ENCODE measurements at places on chromosomes 7 and 10.

DNA sequence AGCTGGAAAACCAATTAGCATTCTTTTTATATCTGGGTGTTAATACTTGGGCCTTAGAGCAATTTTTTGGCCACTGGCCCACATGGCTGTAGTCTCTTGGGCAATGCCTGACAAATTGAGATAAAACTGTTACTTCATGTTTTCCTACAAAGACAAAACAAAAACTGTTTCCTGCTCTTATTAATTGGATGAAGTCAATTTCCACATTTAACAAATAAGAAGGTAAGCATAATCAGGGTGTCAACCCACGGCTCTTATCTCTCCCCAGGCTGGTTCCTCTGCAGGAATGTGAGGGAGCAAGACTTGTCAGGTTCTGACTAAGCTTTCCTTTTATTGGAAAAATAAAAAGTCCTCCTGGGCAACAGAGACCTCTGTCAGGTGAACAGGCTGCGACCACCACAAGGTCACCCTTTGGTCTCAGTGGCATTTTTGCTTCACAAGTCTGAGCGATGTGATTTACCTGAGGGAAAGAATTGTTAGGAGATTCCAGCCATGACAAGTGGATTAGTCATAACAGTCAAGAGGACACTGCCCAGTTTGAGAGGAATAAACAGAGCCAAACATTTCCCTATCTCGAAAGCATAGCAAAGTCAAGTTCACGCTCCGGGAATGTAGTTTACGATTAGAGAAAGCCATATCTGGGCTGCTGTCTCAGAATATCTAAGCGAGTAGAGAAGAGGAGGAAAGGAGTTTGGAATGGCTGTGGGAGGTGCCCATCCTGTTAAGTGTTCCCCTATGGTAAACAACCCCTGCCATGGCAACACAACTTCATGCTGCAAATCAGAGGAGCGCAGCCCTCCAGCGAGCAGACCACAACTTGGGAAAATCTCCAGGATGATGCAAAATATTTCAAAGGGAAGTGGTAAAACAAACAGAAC is 144.4 kb downstream of the TES start:
- no peak for DNase-seq

DNA sequence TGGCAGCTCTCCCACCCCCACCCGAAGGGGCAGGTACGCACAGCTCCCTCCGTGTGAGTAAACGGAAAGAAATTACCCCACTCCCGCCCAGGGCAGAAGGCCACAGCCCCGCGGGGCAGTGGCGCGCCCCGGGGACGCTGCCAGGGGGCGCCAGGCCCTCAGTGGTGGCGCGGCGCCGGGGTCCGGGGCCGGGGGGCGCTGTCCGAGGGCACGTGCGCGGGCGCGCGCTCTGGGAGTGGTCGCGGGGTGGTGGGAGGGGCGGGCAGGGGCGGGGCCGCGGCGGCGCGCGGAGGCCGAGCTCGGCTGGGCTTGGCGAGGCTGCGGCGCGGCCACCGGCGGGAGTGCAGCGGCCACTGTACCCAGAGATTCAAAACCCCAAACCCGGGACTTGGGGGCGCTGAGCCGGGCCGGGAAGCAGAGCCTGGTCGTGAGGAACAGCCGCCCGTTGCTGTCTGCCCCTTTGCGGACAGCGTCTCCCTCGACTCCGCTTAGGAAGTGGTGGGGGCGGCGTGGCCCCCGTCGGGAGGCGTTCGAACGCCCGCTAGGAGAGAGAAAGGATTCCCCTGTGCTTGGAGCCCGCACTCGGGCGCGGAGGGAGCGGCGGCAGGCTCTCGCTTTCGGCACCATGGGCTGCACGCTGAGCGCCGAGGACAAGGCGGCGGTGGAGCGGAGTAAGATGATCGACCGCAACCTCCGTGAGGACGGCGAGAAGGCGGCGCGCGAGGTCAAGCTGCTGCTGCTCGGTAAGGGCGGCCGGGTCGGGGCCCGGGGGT is at the start of gene GNAI1:
GNAI1 (plus strand) TSS at position 296 of the 773 bp plus-strand sequence; CDS start at position 626, 330 bp downstream.
- peak; percentile 80 for DNase-seq

DNA sequence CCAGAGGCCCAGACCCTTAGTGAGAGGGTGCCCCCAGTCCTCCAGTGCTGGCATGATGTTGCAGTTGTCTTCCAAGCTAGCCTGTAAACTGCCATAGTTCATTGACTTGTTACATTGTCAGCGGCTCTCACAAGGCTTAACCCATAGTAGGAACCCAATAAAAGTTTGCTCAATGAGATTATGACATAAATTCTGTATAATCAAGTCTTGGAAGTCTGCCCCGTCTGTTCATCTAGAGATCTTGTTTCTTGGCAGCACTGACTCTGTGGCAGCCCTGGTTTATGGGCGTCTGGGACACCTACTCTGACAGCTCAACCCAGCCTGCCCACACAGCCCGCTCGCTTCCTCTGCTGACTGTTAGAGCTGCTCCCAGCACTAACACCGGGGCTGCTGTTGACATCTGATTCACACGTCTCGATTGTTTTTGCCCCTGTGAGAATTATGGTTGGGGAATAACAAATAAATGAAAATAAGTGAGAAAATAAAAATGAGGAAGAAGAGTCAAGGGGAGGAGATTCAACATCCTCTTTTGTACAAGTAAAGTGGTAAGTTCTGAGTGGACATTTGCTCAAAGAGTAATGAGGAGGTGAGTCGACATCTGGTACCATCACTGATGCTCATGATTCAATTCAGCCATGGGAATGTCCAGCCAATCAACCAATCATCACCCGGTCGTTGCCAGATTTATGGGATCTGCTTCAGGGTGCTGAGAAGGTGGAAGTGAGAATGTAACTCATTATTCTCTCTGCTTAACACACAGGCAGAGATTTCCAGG is 160.8 kb downstream of the SPAG6 start:
- no peak for DNase-seq

DNA sequence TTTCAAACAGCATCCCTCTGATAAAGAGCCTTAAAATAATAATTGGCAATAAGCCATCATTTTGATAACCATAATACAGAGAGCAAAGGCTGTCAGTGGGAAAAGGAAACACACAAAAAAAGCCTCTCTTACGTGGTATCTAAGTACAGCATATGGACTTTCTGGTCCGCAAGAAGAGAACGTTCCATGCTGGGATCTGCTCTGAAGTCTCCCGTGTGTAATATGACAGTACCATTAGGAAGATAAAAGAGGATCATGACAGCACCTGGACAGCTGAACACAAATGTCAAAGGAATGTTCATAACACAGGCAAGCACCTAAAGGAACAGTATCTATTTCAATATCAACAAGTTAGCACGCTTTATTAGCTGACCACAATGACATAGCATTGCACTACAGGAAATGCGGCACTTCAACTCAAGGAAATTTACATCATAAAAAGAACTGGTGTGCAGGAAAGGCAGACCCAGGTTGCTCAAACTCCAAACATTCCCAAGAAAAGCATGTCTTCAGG is 9.9 kb downstream of the DCLRE1A start:
- DNase-seq, result no peak

DNA sequence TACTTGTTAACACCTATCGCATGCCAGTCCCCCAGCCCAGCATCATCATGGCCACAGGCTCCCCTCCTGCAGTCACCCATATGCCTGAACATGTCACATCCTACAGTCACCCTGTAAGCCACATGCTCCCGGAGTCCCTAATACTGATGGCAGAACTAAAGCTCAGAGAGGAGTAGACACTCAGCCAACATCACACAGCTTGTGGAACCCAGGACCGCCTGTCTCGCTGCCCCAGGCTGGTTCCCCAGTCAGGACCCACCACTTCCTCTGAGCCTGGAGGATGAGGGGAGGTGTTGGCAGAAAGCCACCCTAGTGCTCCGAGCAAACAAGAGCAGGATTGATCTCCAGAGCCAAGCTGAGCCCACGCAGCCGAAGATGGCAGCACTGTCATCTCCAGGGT is 85.0 kb upstream of the MYL10 start:
- DNase-seq, result no peak

- DNase-seq, result no peak
Measured at GRCh38 chr7:12210179-12211053, 678 bp upstream of the TMEM106B start.

- no peak for DNase-seq
Measured at GRCh38 chr7:108890862-108891261, 321.2 kb downstream of the DNAJB9 start.

DNA sequence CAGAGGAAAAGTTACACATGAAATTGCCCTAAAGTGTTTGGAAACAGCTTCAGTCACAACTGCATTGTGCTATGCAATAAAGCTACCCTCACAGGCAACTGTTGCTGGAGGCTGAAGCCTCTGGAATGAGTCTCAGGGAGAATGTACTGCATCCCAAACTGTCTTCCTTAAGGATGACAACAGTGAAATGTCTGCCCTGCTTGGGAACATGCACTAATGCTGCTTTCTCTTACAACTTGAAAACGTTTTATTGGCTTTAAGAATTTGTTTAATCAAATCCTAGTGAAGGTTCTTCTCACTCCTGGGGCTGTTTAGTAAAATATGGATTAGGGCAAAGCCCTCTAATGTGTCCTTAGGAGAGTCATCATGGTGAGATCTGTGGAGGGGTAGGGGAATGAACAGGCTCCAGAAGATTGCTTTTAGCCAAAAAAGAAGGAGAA is 215.4 kb downstream of the TWIST1 start:
- no peak for DNase-seq

DNA sequence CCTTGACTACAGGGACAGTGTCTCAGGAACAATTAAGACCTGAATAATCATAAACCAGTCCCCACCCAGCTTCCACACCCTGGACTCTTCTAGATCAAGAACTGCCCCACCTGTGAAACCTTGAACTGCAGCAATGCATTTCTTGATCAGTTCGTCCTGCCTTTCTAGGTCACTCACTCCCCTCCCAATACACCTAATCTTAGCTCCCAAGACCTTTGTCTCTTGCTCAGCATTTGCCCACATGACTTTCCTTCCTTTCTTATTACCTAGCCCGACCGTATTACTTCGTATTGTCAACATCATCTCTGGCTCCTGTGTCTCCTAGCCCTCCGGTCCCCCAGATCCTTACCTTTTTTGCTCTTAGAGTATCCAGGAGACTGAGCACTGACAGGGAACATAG is 5.5 kb upstream of the NAMPT start:
- DNase-seq, result no peak

DNA sequence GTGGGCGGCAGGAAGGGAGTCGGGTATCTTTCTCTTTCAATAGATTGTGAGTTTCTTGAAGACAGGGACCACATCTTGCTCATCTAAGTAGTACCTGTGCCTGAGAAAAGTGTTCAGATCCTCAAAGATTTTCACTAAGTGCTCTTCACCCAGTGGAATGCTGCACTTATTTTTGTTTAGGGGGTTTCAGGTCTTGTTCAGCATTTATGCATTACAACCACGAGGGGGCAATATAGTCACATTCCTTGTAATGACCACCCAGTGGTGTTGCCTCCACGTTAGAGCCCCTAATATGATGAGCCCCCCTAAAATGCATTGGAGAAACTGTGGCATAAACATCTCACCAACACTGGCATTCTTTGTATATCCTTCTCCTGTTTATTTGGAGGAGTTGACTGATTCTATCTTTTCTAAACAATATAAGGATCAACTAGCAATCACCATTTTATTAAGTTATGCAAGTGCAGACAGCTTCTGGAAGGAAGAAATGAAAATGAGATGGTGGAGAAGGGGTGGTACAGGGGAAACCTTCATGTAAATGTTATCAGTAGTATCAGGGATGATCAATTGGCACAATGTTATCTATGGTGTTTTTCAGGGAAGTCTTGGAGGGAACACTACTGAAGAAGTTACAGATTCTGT is 3.1 kb upstream of the PAPSS2 start:
- no peak for DNase-seq

- no peak for DNase-seq
Measured at GRCh38 chr7:14858410-14858809, 44.1 kb downstream of the DGKB start.

DNA sequence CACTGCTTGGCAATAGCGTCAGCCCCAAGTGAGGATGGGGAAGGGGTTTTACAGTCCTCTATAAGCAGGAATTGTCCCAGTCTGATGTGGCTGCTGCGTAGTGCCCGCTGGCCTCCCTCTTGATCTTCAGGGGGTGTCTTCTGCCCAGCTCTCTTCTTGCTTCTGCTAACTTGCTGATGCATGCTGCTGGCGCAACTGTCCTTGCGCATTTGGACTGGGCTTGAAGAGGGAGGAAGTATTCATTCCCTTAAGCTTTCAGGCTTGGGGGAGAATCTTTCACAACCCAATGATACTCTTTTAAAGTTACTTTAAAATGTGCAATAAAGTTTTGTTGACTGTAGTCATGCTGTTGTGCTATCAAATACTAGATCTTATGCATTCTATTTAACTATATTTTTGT is 10.3 kb downstream of the GALNT11 start:
- DNase-seq, result no peak

GRCh38 chr7:132739271-132739955 is 163.1 kb upstream of the PLXNA4 start:
- no peak for DNase-seq

- DNase-seq, result no peak
Measured at GRCh38 chr10:104081998-104082397, 3.7 kb downstream of the COL17A1 start.

DNA sequence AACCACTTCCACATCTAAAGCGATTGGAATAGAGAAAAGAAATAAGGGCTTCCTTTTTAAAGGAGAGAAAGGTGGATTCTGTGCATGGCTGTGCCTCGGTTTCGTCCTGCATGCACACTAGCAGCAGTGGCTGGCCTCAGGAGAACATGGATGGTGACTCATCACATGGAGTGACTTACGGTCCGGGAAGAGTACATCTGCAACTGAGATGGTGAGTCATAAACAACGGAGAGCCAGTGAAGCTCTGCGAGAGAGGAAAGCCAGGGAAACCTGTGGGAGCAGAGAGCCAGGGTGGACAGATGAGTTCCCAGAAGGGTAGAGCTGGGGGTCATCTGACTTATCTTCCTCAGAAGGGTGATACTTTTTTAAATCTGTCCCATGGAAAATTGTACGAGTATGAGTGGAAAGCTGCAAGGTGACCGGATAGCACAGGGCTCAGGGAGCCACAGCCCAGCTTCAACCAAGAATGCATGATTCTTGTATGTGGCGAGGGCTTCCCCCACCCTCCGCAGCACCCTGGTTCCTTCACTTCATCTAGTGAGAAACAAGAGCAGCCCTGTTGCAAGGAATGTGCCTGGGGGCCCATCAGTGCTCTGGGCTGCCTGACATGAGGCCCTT is 259.1 kb downstream of the KLF6 start:
- DNase-seq, result no peak

GRCh38 chr7:122304996-122305421 is 459 bp upstream of the FEZF1 start:
- DNase-seq, result peak; percentile 35

GRCh38 chr7:149224352-149224751 is 15.1 kb upstream of the ZNF212 start:
- no peak for DNase-seq

All from WTC11 (cell line).